ENCODE measurements at places on chromosomes 5 and 9.

GRCh38 chr5:15757103-15757502 lies 257.1 kb downstream of the FBXL7 start:
- DNase-seq = no peak

DNA sequence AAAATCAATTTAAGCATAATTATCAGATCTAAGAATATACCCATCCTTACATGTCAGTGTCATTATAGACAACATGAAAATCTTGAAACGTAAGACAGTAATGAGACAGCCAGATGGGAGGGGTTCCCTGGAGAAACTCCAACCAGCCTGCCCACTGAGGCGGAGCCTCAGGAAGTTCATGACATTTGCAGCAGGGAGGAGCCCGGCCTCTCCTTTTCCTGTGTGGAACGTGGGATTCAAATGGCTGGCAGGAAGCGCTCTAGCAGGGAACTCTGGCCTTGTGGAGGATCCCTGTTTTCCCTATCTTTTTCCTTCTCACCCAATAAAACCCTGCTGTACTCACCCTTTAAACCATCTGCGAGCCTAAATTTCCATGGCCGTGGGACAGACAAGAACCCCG lies 176.6 kb upstream of the KCNN2 start:
- DNase-seq = no peak

DNA sequence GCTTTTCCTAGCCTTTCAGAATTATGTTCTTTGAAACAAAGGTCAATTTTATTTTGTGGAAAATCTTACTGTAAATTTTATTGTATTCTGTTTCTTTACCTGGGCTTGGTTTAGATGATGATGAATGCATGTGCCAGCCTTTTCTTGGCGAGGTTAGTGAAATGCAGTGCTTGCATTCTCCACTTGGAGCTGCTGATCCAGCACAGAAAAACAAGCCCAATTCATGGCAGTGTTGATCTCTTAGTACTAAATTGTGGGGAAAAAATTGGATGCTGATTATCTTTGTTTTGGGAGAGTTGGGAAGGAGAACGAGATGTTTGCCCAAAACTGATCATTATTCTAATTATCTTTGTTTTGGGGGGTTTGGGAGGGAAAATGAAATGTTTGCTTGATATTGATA lies 3.7 kb downstream of the HABP4 start:
- no peak for DNase-seq

- no peak for DNase-seq
Measured at GRCh38 chr5:91269198-91269597, 113.9 kb downstream of the ARRDC3 start.

GRCh38 chr5:55865831-55866230 lies 14.7 kb downstream of the IL31RA start:
- no peak for DNase-seq

GRCh38 chr5:87138091-87138805 lies 129.4 kb upstream of the RASA1 start:
- no peak for DNase-seq

- DNase-seq = no peak
Measured at GRCh38 chr9:23907343-23907742, 81.3 kb upstream of the ELAVL2 start.

GRCh38 chr5:138965626-138966025 lies 90.5 kb upstream of the LRRTM2 start:
- no peak for DNase-seq

DNA sequence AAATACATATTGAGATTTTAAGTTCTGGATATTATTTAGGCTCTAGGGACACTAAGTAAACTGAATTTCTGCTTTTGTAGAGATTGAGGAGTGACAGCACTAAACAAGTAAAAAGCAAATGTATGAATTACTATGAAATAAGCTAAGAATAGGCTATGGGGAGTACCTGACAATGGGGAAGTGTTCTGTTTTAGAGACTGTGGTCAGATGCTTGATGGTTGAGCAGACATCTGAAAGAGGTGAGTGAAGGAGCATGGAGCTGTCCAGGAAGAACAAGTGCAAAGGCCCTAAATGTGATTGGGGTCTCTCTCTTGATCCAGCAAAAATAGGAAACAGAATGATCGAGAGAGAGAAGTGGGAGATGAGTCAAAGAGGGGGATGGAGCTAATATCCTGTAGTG lies 111.7 kb downstream of the JAKMIP2 start:
- no peak for DNase-seq

DNA sequence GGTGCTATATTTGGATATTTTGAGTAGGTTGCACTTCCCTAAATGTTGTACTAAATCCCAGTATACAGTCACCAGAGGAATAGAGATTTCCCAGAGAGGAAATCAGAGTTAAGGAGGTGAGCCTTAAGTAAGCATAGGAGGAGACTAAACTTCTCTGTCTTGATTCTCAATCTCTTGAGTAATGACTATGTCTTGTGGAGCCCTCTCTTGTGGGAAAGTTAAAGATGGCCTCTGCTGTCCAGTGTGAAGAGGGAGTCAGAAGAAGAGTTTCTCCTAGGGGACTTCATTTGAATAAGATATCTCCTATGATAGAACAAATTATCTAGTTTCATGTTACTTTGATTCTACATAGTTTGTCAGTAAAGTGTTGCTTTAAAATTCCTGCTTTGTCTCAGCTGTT lies 502.5 kb downstream of the PDE4D start:
- DNase-seq = no peak

- no peak for DNase-seq
Measured at GRCh38 chr9:70542311-70542931, 128.0 kb upstream of the KLF9 start.

Data from cortex of kidney (tissue), 1 donor.